ENCODE measurements at places on chromosomes 7 and 10. TPM values are rescaled to one million over a fixed set of nuclear protein-coding genes. Genes with fewer than 3 reads are reported as not detected.

GRCh38 chr10:121148921-121149320 is 297.8 kb downstream of the WDR11 start:
- DNase-seq, result no peak
- no peak overlapping the region for H3K4me3 ChIP-seq
- H3K27me3 ChIP-seq, result peaks cover 29% of the 10 kb centered on the region
- no peaks in the 10 kb centered on the region for H3K4me1 ChIP-seq
- H3K27ac ChIP-seq, result no peak overlapping the region
- H3K36me3 ChIP-seq, result peaks cover 13% of the 10 kb centered on the region

- H3K36me3 ChIP-seq, result no peaks in the 10 kb centered on the region
- no peak overlapping the region for H3K4me3 ChIP-seq
- no peak for DNase-seq
- no peak overlapping the region for H3K27ac ChIP-seq
- no peaks in the 10 kb centered on the region for H3K4me1 ChIP-seq
These were observed 834.3 kb upstream of the C7orf33 start for GRCh38 chr7:147756300-147756699.

PLEKHS1 gene
- 0.81 TPM for total RNA-seq

KCNIP2 gene
- total RNA-seq, result 2.2 TPM

All from natural killer cell treated with Interleukin-12 subunit alpha and Interleukin-12 subunit beta and Interleukin-15 and Interleukin-18, amount 100 ng/mL, for 72 hours (primary cell).